Purkinje cell (primary cell): ENCODE measurements at places on chromosomes 11 and 22. TPM values are rescaled to one million over a fixed set of nuclear protein-coding genes. Genes with fewer than 3 reads are reported as not detected.

Gene OR5B21
- polyA plus RNA-seq, result not detected in 2 replicates

Gene PDGFB
- 0.90 and 1.1 TPM in 2 replicates for polyA plus RNA-seq

Gene OR6A2
- not detected in 2 replicates for polyA plus RNA-seq

Gene LUZP2
- 1.2 and 5.1 TPM in 2 replicates for polyA plus RNA-seq

Gene RIMBP3C
- not detected in 2 replicates for polyA plus RNA-seq

Gene C11orf21
- polyA plus RNA-seq, result not detected in 2 replicates

Gene MS4A3
- not detected in 2 replicates for polyA plus RNA-seq

Gene CABP4
- 0.08 and 0.52 TPM in 2 replicates for polyA plus RNA-seq

Gene WNT11
- polyA plus RNA-seq, result 10.8 and 14.9 TPM in 2 replicates

Gene NXPE1
- polyA plus RNA-seq, result not detected in 2 replicates

Gene THRSP
- polyA plus RNA-seq, result not detected in 2 replicates

Gene FOLR3
- polyA plus RNA-seq, result not detected in 2 replicates

Gene CD248
- polyA plus RNA-seq, result not detected in 2 replicates

Gene MCAM
- 96.9 and 152 TPM in 2 replicates for polyA plus RNA-seq

Gene JHY
- polyA plus RNA-seq, result 3.8 and 7.1 TPM in 2 replicates

Gene DNAL4
- 5.3 and 6.1 TPM in 2 replicates for polyA plus RNA-seq

Gene CDPF1
- polyA plus RNA-seq, result 0.93 and 1.6 TPM in 2 replicates

Gene TOMT
- polyA plus RNA-seq, result not detected in 2 replicates

Gene DNAJC24
- polyA plus RNA-seq, result 46.7 and 47.3 TPM in 2 replicates

Gene TREH
- polyA plus RNA-seq, result 1.4 and 1.7 TPM in 2 replicates

Gene MUC5AC
- not detected in 2 replicates for polyA plus RNA-seq

Gene SHANK3
- polyA plus RNA-seq, result 0.43 and 0.65 TPM in 2 replicates

Gene LINC01488
- polyA plus RNA-seq, result not detected in 2 replicates

Gene CADM1
- 29.9 and 48.1 TPM in 2 replicates for polyA plus RNA-seq

Gene C11orf91
- not detected in 2 replicates for polyA plus RNA-seq

Gene GLYATL1
- 0.59 TPM in 1 of 2 replicates, not detected in the other for polyA plus RNA-seq

Gene FAR1
- 43.3 and 44.2 TPM in 2 replicates for polyA plus RNA-seq

Gene TRIM49D1
- not detected in 2 replicates for polyA plus RNA-seq

Gene ZP1
- not detected in 2 replicates for polyA plus RNA-seq

Gene OR1S1
- not detected in 2 replicates for polyA plus RNA-seq

Gene MUC6
- not detected in 2 replicates for polyA plus RNA-seq

Gene YPEL1
- polyA plus RNA-seq, result 2.1 and 2.5 TPM in 2 replicates

Gene RIC3
- 62.9 and 66.1 TPM in 2 replicates for polyA plus RNA-seq

Gene OR10D3
- not detected in 2 replicates for polyA plus RNA-seq

Gene SLC6A5
- 0.14 and 0.60 TPM in 2 replicates for polyA plus RNA-seq

Gene F2
- polyA plus RNA-seq, result not detected in 2 replicates

Gene OR2D2
- not detected in 2 replicates for polyA plus RNA-seq

Gene P2RY2
- polyA plus RNA-seq, result not detected in 2 replicates

Gene PAAF1
- 43.5 and 45.9 TPM in 2 replicates for polyA plus RNA-seq

Gene FOSL1
- polyA plus RNA-seq, result not detected in 2 replicates

Gene P2RY6
- not detected in 2 replicates for polyA plus RNA-seq

Gene SMIM38
- not detected in 2 replicates for polyA plus RNA-seq

Gene SLC17A6
- not detected in 2 replicates for polyA plus RNA-seq

Gene ISX
- not detected in 2 replicates for polyA plus RNA-seq
